H9 (cell line): ENCODE measurements at places on chromosomes 7 and 10. TPM values are rescaled to one million over a fixed set of nuclear protein-coding genes. Genes with fewer than 3 reads are reported as not detected.
A peak's percentile ranks its signal among the peaks of the same experiment; 100 is the strongest.

GRCh38 chr7:50397320-50397970, 52.7 kb downstream of the FIGNL1 start:
- no peak overlapping the region for H3K4me3 ChIP-seq
- no peak for DNase-seq
- no peaks in the 10 kb centered on the region for H3K36me3 ChIP-seq
- H3K27me3 ChIP-seq = no peaks in the 10 kb centered on the region
- H3K27ac ChIP-seq = no peak overlapping the region

Gene SMKR1
- 0.35 and 0.87 TPM in 2 replicates for total RNA-seq

DNA sequence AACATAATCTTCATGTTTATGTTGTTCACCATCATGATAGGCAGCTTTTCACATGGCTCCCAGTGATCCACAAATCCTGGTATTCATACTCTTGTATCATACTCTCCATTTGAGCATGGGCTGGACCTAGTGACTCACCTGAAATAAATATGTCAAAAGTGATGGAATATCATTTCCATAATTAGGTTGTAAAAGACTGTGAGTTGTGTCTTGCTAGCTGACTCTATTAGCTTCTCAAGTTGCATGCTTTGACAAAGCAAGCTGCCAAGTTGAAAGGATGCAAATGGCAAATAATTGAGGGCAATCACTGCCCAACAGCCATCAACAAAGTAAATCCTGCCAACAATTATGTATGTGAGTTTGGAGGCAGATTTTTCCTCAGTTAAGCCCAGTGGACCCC, 300.4 kb downstream of the AHR start:
- H3K4me3 ChIP-seq = no peak overlapping the region
- no peaks in the 10 kb centered on the region for H3K27me3 ChIP-seq
- H3K4me1 ChIP-seq = no peaks in the 10 kb centered on the region
- H3K36me3 ChIP-seq = no peaks in the 10 kb centered on the region

Gene SUGCT
- total RNA-seq = 2.7 and 5.4 TPM in 2 replicates

GRCh38 chr10:120824881-120825309, 26.3 kb upstream of the WDR11 start:
- H3K4me3 ChIP-seq = no peak overlapping the region
- H3K27me3 ChIP-seq = no peaks in the 10 kb centered on the region
- H3K36me3 ChIP-seq = no peaks in the 10 kb centered on the region
- H3K27ac ChIP-seq = no peak overlapping the region
- H3K4me1 ChIP-seq = no peaks in the 10 kb centered on the region; the same call in 1 of the 2 replicates

- H3K36me3 ChIP-seq = no peaks in the 10 kb centered on the region
- H3K27ac ChIP-seq = no peak overlapping the region
- peak; percentile 24 for DNase-seq
- H3K4me3 ChIP-seq = no peak overlapping the region
These were observed 184.4 kb downstream of the DNAJB6 start for GRCh38 chr7:157521061-157521731.

DNA sequence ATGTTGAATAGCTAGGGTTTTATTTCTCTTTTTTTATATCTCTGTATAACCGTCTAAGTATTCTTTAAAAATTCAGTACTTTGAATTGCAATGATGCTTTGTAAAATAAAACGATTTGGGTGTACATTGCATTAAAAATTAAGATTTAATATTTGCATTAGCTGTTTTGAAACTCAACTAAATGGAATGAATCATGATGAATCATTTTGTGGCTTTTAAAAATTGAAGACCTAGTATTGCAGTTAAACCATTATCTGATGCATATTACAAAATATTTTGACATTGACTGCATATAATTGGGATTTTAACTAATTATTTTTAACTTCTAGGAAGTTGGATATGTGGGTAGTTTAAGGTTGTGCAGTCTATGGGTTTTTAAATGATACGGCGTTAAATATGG, 314.0 kb downstream of the CDK14 start:
- H3K36me3 ChIP-seq = no peaks in the 10 kb centered on the region; the same call in 1 of the 3 replicates
- H3K27ac ChIP-seq = no peak overlapping the region
- no peak overlapping the region for H3K4me3 ChIP-seq
- no peak for DNase-seq

- H3K4me3 ChIP-seq = no peak overlapping the region
- peaks cover 28% of the 10 kb centered on the region for H3K27me3 ChIP-seq
- no peak overlapping the region for H3K27ac ChIP-seq
- peaks cover 6% of the 10 kb centered on the region; the same call in 1 of the 2 replicates for H3K4me1 ChIP-seq
These were observed 16.5 kb downstream of the TMEM236 start for GRCh38 chr10:17768496-17768895.

GRCh38 chr10:49183596-49184542, 4.3 kb downstream of the TMEM273 start:
- no peaks in the 10 kb centered on the region for H3K27me3 ChIP-seq
- H3K27ac ChIP-seq = no peak overlapping the region
- no peak overlapping the region for H3K4me3 ChIP-seq
- no peak for DNase-seq
- no peaks in the 10 kb centered on the region for H3K4me1 ChIP-seq

Gene CHAT
- total RNA-seq = not detected in 2 replicates

DNA sequence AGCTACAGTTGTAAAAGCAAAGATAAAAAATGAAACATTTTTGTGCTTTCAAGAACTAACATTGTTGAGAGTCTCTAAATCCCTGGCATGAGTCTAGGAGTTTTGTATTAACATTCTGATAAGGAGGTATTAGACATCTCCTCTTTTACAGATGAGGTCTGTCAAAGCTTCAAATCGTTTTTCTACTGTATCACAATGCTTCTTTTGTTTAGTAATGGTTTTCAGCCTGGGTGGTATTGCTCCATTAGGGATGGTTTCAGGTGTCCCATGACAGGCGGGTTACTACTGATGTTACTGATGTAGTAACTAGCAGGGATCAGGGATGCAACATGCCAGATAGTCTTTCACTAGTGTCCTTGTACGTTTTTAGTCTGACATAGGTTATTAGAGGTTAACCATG, 27.4 kb downstream of the STAM start:
- H3K4me1 ChIP-seq = peaks cover 10% of the 10 kb centered on the region; the same call in 1 of the 2 replicates
- H3K4me3 ChIP-seq = 0 out of 3 replicates have a peak overlapping the region, but pooled peaks have one; percentile 19
- no peak overlapping the region for H3K27ac ChIP-seq
- no peaks in the 10 kb centered on the region for H3K27me3 ChIP-seq
- no peak for DNase-seq
- H3K36me3 ChIP-seq = no peaks in the 10 kb centered on the region

Gene PRPS1L1
- not detected in 2 replicates for total RNA-seq

Gene OR2A1
- total RNA-seq = not detected in 2 replicates

GRCh38 chr10:118491055-118491454, 104.4 kb downstream of the PRLHR start:
- H3K4me3 ChIP-seq = no peak overlapping the region
- H3K36me3 ChIP-seq = peaks cover 26% of the 10 kb centered on the region
- no peak for DNase-seq
- peaks cover 3% of the 10 kb centered on the region; the same call in 1 of the 2 replicates for H3K4me1 ChIP-seq

Gene CYP2C8
- total RNA-seq = 0.26 TPM in 1 of 2 replicates, not detected in the other

Gene A1CF
- not detected in 2 replicates for total RNA-seq

DNA sequence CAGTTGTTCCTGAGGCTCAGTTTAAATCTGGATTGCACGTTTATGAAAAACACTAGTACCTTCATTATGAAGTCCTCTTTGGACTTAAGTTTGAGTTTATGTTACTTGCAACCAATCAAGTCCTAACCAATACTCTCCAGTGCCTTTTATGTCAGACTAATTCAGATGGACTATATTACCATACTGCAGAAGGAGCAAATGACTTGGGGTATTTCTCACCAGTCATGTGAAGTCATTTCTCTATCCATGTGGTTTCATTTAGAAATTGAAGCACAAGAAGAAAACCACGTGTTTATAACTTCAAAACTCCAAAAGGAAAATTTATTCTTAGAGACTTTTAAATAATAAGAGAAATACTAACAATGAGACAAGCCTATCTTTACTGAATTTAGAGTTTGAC, 201.6 kb downstream of the MBL2 start:
- no peaks in the 10 kb centered on the region for H3K36me3 ChIP-seq
- no peaks in the 10 kb centered on the region for H3K4me1 ChIP-seq
- no peak overlapping the region for H3K4me3 ChIP-seq
- no peaks in the 10 kb centered on the region for H3K27me3 ChIP-seq
- no peak for DNase-seq

DNA sequence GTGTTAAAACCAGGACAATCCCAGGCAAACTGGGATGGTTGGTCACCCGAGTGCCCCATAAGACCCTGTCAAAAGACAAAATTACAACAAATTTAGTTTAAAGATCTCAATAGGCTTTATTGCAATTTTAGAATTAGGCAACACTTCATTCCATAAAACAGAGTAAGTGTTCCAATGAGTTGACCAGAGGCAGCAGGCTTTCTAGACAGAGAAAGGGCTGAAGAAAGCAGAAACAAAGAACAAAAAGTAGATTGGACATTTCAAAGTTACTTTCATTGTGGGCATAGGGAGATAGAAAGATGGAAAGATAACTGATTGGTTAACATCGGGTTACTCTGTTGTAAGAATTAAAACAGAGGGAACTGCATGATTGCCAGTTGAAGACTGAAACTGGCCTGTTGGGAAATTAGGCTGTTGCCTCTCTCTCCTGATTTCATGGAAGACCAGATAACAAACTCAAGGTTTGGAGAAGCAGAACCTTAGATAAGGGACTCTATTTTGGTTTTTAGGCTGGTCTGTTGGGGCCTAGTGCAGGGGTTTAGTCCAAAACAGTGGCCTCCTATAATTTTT, 36.3 kb downstream of the ENTPD1 start:
- no peak overlapping the region for H3K27ac ChIP-seq
- H3K36me3 ChIP-seq = peaks cover 2% of the 10 kb centered on the region; the same call in 1 of the 3 replicates
- DNase-seq = no peak
- H3K4me1 ChIP-seq = no peaks in the 10 kb centered on the region
- H3K4me3 ChIP-seq = no peak overlapping the region

DNA sequence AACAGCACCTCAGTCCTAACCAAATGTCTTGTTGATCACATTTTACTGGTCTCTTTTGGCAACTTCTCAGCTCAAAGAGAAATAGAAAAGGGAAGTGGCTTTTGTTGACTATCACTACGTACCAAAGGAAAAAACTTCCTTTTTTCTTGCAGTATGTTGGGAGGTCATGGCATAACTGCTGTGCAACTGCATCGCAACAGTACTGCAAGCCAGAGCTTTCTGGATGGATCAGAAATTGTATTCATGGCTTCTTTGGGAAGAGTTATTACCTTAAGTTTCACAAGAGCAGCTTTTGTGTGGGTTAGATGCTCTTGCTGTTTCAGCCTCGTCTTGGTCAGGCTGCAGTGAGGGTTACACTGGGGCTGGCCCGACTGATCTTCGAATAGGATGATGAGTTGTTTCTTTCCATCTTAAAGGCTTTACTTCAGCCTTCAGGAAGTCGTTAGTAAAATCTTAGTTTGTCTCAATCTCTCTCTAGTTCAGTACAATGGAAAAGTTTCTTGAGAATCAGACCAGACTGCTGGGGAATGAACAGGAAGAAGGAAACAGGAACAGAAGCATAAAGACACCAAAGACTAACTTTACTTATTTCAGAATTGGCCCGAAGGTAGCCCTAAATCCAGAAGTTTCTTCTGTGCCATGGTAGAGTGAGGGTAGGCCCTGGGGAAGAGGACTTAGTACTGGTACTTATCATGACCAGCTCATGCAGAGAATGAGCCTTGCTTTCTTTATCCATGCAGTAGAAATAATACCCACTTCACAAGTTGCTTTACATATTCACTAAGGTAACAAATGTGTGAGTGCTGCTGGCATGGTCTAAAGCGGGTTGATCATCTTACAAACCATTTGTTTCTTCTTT, 153.6 kb downstream of the CELF2 start:
- H3K4me1 ChIP-seq = peaks cover 4% of the 10 kb centered on the region; the same call in 1 of the 2 replicates
- H3K27me3 ChIP-seq = no peaks in the 10 kb centered on the region
- no peak overlapping the region for H3K27ac ChIP-seq
- H3K36me3 ChIP-seq = no peaks in the 10 kb centered on the region; the same call in 2 of the 3 replicates
- no peak for DNase-seq
- no peak overlapping the region for H3K4me3 ChIP-seq

Gene C10orf71
- total RNA-seq = not detected in 2 replicates

Gene CALHM3
- total RNA-seq = not detected in 2 replicates

DNA sequence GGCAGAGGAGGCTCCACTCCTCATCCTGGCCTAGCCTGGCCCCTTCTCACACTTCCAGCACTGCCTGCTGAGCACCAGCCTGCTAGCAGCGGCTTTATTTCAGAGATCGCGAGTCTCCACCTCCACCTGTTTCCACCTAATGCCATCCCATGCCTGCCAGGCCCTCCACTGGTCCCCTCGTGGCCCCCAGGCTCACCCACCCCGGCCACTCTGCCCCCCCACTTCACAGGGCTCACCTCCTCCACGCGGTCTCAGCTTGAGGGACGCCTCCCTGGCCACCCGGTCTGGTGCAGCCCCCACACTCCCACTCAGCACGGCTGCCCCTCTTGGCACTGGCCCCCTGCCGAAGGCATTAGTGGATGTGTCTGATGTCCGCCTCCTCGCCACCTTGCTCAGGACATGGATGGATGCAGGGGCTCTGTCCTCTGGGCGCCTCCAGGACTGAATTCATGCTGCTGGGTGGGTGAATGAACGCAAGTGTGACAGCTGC, 3.8 kb upstream of the NKX6-2 start:
- H3K36me3 ChIP-seq = no peaks in the 10 kb centered on the region
- no peaks in the 10 kb centered on the region for H3K4me1 ChIP-seq
- H3K27me3 ChIP-seq = peaks cover 48% of the 10 kb centered on the region
- H3K4me3 ChIP-seq = no peak overlapping the region
- H3K27ac ChIP-seq = no peak overlapping the region

DNA sequence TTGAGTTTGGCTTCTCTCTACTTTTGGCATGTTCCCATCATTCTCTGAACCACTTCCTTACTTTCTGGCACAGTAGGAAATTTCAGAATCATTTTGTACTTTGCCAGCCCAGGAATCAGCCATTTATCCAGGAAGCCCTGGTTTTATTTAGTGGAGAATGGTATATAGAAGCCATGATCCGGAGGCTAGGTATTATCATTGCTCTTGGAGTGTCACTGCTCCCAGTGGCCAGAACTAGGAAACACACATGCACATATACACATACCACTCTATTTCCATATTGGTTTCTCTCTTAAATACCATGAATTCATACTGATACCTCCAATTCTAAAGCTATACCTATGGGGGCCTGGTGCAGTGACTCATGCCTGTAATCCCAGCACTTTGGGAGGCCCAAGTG, 36.3 kb downstream of the SUFU start:
- H3K4me1 ChIP-seq = no peaks in the 10 kb centered on the region
- H3K36me3 ChIP-seq = no peaks in the 10 kb centered on the region
- H3K27me3 ChIP-seq = no peaks in the 10 kb centered on the region
- no peak overlapping the region for H3K27ac ChIP-seq
- no peak for DNase-seq
- no peak overlapping the region for H3K4me3 ChIP-seq

DNA sequence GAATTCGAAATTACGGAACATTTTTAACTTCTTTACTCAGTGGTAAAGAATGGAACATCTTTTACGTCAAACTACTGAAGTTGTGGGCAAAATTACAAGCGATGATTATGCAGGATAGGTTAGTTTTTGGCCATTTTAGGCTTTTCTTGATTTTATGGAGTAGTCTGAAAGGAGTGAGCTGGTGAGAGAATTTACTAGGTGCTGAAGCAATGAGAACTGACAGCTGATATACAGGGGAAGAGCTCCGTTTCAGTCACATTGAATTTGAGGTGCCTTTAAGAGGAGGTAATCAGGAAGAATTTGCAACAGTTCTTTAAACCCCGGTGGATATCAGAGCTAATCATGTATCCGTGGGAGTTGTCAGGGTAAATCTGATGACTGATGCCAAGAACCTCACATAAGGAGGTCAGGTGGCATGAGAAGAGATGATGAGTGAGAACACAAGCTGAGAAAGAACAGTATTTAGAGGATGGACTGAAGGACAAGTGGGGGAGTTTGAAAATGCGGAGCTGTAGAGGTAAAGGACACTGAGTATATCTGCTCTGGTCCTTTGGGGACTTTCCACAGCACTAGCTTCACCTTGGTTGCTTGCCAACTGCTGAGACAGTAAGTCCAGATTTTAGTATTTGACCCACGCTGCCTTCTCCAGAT, 104.3 kb downstream of the AHR start:
- no peak overlapping the region for H3K4me3 ChIP-seq
- no peaks in the 10 kb centered on the region for H3K27me3 ChIP-seq
- no peak overlapping the region for H3K27ac ChIP-seq
- no peaks in the 10 kb centered on the region for H3K36me3 ChIP-seq
- no peaks in the 10 kb centered on the region for H3K4me1 ChIP-seq
- DNase-seq = no peak
